ENCODE measurements at places on chromosomes 13 and 19. TPM values are rescaled to one million over a fixed set of nuclear protein-coding genes. Genes with fewer than 3 reads are reported as not detected.

S1PR5 gene
- not detected for total RNA-seq

DNA sequence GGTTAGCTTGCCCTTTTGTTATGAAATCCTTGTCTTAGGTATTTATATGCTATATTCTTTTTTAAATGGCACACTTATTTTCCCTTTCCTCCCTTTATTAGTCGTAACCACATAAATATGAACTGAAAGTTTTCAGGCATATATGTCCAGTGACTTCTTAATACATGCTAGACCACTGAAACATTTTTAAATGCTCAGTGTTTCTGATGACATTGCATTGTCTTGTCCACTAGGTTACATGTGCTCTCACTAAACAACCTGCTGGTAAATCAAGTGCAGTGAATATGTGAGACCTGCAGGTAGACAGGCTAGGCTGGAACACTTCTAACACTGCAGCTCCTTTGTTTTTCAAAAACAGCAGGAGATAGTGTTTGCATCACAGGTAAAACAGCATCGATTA, 332.6 kb upstream of the DACH1 start:
- no peak for DNase-seq

DNA sequence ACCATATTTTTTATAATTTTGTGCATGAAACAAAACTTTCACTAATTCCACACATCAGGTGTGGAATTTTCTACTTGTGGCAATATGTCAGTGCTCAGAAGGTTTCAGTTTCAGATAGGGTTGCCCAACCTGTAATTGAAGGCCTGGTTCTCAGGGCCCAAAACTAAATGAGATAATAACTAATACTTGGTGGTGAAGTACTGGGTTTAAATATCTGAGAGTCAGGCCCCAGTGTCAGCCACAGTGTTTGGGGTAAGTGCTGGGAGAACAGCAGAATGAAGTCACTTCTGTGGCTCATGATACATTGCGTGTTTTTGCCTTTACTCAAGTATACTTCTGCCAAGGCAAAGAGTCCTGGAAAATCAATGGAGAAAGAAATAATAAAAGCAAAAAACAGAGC, 5.6 kb downstream of the SAFB start:
- DNase-seq, result no peak

DNA sequence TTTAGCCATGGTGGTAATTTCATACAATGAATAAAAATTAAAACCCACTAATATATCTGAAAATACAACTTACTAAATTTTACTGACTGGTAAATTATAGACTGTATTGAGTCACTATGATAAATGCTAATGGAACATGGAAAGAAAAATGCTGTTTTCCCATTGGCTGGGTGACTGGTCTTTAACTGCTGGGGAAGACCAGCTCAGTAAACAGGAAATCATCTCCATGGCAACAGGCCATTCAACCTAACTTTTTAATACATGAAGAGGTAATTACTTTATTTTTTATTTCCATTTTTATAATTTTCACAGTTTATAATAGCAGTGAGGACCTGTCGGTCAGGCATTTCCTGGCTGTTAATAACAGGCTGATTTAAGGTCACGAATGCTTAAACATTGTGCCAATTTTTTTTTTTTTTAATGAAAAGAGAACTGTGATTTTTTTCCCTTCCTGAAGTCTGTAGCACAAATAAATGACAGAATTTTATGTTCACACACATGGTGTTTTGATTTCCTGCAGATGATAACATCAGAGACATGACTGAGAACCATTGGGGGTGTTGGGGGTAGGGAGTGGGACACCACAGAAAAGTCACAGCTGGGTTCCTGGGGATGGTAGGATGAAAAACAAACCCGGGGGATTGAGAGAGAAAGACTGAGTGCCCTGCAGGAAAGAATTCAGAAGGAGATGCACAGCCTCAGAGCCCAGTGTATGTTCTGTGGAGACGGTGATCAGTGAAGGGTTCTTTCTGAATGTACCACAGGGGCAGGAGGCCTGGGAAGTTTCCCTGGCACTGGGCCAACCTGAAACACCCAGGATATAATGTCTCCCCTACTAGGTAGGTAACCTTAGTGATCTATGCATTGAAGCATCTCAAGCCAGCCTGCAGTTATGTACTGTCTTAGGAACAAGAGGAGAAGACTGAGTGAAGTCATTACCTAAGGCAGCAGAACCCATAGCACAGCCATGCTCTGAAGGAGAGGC, 297.1 kb downstream of the COG6 start:
- DNase-seq, result peak; percentile 100

BABAM1 gene
- total RNA-seq, result 94.9 TPM

DNA sequence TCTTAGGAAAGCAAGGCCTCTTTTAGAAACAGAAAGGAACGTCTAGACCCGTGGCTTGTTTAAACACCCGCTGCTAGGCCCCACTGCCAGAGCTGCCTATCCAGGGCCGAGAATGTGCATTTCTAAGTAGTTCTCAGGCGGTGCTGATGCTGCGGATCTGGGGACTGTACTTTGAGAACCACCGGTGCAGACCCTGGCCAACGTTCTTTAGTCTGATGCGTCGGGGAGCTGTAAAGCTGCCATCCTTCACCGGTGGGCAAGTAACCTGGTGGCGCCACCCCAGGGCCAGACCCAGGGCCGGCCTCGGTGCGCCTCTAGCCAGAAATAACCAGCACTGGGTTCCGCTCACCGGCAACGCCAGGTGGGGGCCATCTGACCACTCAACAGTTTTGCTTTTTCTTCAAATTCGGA, 47.1 kb downstream of the TGDS start:
- no peak for DNase-seq

DNA sequence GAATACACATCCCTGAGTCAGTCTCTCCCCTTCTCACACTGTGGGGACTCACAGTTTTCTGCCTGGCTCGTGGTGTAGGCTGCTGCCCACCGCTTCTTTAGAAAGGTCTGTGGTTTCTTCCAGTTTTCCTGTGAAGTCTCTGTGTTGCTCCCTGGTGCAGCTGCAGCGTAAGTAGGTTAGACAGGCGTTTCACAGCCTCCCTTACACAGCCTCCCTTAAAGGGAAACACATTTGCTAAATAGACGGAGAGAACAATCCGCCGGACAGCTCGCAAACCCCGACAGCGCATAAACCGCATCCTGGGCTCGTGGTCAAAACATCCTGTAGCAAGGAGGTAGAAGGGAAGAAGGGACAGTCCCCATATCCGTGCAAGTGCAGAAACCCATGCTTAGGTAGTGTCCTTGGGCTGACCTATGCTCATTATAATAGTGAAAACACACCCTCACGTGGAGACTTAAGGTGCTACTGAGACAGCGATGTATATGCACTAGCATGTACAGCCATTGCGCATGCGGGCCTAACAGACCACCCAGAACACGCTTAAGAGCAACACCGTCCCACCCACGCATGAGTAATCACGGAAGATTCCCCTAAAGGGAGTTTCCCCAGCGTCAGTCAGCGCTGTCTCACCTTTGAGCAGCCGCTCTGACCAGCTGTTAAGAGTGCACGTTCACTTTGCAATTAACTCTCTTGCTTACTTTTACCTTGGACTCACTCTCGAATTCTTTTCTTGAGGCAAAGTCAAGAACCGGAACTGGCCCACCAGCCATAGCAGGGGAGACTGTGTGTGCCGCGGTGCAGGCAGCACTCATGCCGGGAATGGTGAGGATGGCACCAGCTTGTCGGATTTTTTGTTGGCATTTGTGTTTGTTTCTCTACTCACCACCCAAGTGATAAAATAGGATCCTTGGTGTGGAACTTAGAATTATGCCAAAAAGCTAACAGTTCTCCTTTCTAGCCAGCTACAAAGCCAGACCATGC, 16.6 kb downstream of the SIGLEC8 start:
- no peak for DNase-seq

ZNF836 gene
- 10.2 TPM for total RNA-seq

- DNase-seq, result no peak
These were observed 45.2 kb upstream of the MTIF3 start for GRCh38 chr13:27495551-27495950.

METTL21C gene
- total RNA-seq, result not detected

TMEM91 gene
- 9.4 TPM for total RNA-seq

DNA sequence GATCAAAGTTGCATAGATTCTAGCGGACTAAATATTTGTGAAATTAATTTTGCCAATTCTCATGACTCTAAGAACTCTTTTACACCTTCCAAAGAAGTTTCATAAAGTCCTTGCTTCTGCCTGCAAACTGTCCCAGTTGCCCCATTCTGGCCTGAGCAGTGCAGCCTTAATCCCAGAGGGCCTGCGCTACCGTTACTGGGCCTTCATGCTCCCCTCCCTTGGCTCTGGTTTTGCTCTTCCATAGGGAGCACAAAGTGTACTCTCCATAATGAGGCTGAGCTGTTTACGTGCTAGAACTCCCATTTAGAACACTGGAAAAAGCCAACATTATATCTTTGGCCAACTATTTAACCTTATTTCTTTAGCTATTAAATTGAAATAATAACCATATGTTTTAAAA, 2.1 kb downstream of the MTIF3 start:
- no peak for DNase-seq

GRCh38 chr19:46218160-46218559, 11.4 kb upstream of the IGFL1 start:
- no peak for DNase-seq

DUS3L gene
- 32.7 TPM for total RNA-seq

FXYD7 gene
- total RNA-seq, result not detected

BICRA gene
- 10.6 TPM for total RNA-seq

ZNF419 gene
- total RNA-seq, result 4.1 TPM

- DNase-seq, result peak; percentile 93
These were observed 24.9 kb downstream of the EPS15L1 start for GRCh38 chr19:16446724-16447368.

PIAS4 gene
- 34.7 TPM for total RNA-seq

GRCh38 chr13:24624801-24625231, 55.4 kb upstream of the ATP12A start:
- DNase-seq, result no peak
